ENCODE measurements at places on chromosomes 16 and 17.

- DNase-seq, result no peak
Observed at GRCh38 chr16:2841606-2842339, 11.7 kb downstream of the ZG16B start.

DNA sequence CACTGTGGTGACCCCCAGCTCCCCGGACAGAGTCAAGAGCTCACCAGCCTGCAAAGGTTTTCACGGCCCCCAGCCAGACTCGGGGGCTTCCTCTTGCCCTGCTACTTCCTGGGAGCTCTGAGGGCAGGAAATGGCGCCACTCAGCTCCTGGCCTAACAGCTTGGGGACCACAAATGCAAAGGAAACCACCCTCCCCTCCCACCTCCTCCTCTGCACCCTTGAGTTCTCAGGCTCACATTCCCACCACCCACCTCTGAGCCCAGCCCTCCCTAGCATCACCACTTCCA is 375 bp upstream of the SPN start:
- peak; percentile 39 for DNase-seq

DNA sequence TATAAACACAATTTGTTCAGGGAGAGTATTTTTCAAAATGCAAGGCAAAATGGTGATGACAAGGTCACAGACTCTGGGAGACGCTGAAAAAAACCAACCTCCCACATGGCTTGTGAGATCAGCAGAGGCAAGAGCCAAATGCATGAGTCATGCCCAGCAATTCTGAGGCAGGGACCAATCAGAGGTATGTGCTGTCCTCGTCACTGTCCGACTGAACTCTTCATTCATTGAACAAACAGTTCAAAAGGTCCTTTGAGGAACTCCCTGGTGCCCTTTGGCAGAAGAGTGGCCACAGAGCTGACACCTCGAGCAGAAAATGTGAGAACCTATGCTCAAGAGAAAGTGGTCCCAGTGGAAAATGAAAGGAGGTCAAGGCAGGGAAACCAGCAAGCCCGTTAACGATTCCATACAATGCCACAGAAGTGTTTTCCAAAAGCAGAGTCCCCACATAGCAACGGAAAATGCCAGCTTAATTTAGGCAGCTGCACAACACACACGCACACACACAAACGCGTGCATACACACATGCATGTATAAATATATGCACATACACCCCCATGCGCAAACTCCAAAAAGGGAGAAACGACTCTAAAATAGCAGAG is 50.9 kb downstream of the CDH11 start:
- no peak for DNase-seq

DNA sequence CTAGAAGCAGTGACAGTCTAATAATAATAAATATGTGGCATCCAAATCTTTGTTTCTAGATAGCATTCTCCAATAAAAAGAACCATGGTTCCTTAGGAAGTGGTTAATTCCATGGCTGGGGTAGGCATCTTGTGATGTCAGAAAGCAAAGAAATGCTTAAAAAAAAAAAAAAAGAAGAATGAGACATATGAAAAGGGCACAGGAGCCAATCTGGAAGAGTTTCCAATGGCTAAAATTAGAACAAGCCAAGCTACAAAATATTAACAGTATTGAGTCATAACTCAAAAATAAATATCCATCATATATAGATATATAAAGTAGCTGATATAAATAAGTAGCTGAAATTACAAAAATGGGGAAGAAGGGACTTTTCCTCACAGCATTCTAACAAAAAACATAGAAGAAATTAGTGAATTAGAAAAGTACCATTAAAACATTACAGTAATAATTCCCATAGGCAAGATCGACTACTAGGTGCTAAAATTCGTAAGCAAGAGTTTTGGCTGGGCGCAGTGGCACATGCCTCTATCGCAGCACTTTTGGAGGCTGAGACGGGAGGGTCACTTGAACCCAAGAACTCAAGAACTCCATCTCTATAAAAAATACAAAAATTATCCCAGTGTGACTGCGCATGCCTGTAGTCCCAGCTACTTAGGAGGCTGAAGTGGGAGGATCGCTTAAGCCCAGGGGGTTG is 111.3 kb downstream of the TRIM37 start:
- DNase-seq, result no peak

DNA sequence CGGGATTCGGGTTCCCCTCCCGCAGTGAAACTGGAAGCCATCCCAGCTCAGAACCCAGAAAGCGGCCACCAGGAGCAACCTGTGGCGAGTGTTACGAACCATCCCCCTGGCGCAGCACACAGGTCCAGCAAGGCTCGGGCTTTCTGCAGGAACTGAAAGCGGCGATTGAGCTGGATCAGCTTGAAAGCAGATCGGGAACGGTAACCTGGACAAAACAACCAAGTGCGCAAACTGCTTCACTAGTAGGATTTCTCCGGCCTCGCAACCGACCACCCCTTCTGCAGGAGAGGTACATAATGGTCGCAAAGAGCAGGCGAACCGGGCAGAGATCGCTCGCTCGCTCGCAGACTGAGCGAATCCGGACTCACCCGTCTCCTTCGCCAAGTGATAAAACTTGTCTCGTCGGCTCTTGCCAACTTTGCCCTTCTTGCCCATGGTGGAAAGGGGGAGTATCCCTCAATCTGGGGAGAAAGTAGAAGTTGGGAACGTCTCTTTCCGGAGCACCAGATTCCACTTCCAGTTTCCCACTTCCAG is 696 bp upstream of the PSMC5 start:
- no peak for DNase-seq

DNA sequence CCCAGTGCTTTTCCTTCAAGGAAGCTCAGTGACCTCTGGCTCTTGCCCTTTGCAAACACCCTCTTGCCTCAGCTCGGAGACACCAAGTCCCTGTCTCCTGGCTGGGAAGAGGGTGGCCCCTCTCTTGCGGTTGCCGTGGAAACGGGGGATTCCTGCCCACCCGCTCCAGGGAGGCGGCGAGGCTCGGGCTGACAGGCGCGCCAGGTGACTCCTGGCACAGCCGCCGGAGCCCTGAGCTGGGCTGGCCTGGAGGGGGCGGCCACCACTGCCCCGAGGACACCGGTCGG is 71.4 kb downstream of the ABR start:
- DNase-seq, result no peak

DNA sequence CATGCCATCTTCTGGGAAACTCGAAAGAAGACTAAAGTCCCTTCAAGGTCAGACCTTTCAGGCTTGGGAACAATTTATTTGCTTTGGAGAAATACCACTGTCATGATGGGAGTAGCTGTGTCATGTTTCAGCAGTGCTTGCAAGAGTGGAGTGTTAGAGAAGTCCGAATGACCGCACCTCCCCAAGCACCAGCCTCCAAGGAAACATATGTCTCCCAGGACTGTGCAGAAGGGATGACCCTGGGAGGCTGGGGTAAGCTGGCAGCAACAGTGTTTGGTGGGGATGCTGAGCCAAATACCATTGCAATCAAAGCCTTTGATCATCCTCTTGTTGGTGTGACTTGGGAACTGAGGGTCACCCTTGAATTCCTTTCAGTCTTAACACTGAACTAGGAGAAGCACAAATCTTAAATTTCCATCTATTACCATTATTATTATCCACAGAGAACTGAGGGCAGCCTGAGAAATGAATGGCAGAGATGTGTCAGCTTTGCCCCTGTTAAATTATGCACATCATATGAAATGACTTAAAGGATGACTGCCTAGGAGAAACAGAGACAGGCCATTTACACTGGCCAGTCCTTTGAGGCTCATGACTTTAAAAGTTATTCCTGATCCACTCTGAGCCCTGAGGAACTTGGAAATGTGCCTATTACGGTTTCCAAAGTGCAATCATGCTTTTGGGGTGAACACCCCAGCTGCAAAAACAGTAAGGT is 244.9 kb downstream of the CA10 start:
- DNase-seq, result no peak

- DNase-seq, result no peak
Observed at GRCh38 chr17:56761387-56761786, 72.3 kb downstream of the C17orf67 start.

DNA sequence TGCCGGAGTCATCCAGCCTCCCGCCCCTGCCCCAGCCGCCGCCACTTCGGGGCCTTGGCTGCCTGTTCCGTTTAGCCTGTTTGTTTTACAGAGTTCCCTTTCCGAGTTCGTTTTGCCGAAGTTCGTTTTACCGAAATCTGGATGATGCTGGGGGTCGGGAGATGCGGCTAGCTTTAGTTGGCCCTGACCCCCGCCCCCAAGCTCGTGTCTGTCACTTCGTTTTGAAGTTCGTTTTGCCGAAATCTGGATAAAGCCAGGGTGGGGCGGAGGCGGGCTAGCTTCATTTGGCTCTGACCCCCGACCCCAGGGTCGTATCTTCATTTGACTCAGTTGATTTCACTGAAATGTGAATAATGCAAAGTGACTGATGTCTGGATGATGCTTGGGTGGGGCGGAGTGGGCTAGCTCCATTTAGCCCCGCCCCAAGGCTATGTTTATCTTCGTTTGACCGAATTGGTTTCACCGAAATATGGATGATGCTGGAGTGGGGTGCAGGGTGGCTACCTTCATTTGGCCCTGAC is 591 bp downstream of the PSMD7 start:
- DNase-seq, result no peak

DNA sequence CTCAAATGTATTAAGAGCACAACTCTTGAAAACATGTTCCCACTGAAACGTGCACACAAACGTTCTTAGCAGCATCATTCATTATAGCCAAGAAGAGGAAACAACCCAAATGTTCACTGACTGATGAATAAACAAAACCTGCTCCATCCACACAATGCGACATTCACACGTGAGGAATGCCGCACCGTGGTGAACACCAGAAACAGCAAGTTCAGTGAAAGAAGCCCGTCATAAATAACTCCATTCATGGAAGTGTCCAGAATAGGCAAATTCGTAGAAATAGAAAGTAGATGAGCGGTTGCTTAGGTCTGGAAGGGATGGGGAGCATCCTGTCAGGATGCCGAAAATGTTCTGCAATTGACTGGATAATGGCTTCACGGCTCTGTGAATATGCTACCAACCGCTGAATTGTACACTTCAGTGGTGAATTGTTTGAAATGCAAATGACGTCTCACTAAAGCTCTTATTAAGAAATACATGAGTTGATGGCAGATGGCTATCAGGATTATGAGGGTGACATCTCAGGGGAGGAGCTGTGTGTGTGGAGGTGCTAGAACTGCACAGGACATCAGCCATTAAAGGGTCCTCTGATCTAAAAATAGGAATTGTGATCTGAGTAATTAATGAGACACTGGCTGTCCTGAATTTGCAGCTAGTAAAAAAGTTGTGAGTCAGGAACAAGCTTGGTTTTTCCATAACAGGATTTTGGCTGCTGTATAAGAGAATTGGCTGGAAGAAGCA is 771.0 kb downstream of the KCNJ18 start:
- DNase-seq, result no peak

- no peak for DNase-seq
Observed at GRCh38 chr17:27782791-27783206, 17.5 kb downstream of the NOS2 start.

GRCh38 chr17:79991924-79992648 is 43.6 kb downstream of the TBC1D16 start:
- no peak for DNase-seq

DNA sequence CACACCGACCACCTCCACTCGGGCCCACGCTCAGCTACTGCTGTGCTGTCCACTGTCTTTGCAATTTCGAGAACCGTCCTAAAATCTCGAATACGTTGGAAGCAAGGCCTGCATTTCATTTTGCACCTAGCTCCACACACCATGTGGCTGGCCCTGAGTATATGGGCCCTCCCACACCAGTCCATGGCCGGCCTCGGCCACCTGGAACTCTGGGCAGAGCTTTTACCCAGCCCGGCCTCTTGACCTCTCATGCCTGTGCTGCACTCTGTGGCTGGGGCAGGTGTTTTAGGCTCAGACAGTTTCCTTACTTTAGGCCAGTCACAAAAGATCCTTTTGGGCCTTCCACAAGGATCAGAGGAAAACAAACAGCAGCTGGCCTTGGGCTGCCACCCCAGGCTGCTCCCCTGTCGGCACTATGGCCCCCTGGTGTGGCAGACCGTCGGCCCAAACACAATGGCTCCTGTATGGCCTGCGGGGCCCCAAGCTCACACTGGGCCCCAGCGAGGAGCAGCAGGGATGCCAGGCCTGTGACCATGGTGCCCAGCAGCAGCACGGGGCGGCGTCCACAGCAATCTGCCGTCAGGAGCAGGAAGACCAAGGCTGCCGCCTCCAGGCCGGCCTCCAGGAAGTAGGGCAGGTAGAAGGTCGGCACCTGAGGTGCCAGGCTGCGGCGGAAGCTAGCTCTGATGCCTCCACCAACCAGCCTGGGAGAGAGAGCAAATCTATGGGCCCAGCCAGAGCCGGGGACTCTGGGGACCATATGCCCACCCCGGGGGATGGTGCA is 2.5 kb downstream of the SLC22A31 start:
- no peak for DNase-seq

DNA sequence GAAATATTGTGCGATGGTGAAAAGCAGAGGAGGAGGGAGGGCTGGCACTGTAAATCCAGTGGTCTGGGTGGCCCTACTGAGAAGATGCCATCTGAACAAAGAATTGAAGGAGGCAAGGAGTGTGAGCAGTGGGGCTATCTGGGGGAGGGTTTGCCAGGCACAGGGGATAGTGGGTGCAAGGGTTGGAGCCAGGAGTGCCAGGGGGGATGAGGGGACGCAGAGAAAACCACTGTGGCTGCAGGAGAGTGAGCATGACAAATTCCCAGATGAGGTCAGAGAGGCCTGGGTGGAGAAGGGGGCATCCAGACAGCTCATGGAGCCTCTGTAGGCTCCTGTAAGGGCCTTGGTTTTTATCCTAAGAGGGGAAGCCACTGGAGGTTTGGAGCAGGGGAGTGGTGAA is 4.8 kb downstream of the XYLT2 start:
- DNase-seq, result no peak

GRCh38 chr17:7916808-7917207 is 719 bp upstream of the RNF227 start:
- no peak for DNase-seq

DNA sequence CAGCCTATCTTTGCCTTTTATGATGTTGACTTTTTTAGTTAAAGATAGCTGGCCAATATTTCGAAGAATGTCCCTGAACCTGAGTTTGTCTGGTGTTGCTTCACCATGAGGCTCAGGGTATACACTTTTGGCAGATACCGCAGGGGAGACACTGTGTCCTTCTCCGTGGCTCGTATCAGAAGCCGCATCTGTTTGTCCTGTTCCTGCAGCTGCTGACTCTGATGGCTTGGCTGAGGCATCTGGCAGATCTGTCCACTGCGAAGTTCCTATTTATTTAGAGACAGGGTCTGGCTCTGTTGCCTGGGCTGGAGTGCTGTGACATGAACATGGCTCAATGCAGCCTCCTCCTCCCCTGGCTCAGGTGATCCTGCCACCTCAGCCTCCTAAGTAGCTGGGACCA is 93.5 kb downstream of the CRISPLD2 start:
- no peak for DNase-seq

- DNase-seq, result no peak
Observed at GRCh38 chr16:11957591-11958395, 7.2 kb upstream of the TNFRSF17 start.

GRCh38 chr17:57757735-57758134 is 12.6 kb upstream of the CCDC182 start:
- no peak for DNase-seq

GRCh38 chr17:57305908-57306504 is 49.7 kb downstream of the MSI2 start:
- no peak for DNase-seq
